Tibial artery (tissue), 4 donors: ENCODE measurements at places on chromosomes 2 and 18.

GRCh38 chr2:235966932-235967757 is 201.0 kb downstream of the GBX2 start:
- no peak for DNase-seq

DNA sequence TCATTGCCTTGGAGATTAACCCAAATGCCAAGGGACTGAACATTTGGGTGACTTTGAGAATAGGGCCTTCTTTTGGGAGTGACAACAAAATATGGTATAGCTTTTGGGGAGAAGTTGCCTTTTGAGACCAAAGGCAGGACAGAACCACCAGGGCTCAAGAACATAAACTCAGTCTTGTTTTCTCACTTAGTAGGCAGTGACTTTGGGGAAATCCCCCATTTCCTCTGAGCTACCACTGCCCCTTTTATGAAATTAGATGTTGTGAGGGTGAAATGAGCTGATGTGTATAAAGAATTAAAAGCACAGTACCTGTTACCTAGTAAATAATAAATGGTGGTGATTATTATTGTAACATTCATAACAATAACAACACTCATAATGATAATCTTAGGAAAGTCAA is 36.5 kb downstream of the GPD2 start:
- DNase-seq = no peak

GRCh38 chr2:109017017-109017416 is 28.0 kb upstream of the EDAR start:
- no peak for DNase-seq

DNA sequence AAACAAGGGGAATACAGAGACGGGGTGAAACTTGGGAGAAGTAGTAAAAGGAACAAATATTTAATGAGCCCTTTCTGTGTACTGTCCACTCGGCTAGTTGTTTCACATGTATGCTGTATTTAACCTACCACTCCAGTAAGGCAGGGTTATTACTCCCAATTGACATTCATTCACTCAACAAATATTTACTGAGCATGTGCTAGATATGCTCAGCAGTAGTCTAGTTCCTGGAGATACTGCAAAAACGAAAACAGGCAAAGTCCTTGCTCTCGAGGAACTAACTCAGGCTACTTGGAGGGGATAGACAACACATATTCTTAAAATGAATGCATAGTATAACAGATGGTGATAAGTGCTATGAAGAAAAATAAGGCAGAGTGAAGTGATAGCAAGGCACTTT is 207.3 kb downstream of the SS18 start:
- no peak for DNase-seq

GRCh38 chr2:190200603-190201002 is 119.0 kb downstream of the HIBCH start:
- DNase-seq = no peak

DNA sequence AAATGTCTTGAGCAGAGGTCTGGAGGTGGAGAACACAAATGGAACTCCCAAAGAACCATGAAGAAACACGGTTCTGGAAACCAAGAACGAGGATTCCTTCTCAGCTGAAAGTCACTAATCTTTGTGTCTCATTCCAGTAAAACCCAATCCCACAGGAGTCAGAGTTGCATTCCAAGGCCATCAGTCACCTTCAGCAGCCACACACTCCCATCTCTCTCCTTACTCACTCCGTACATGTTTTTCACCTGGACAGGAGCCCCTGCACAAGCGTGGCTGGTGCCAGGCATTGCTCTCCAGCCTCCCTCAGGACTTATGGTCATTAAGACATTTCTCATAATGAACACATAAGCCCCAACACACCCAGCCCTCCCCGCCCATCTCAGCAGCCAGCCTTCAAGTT is 175.4 kb upstream of the SIX2 start:
- DNase-seq = no peak

DNA sequence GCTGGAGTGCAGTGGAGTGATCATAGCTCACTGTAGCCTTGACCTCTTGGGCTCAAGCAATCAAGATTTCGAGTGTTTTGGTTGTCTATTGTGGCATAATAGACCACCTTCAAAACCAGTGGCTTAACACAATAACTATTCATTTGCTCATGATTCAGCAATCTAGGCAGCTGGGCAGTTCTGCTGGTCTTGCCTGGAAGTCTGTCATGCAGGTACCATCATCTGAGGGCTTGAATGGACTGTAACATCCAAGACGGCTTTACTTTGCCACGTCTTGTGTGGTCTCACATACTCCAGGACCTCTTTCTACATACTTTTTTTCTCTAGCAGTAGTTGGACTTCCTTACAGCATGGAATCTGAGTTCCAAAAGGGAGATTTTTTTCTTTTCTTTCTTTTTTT is 13.2 kb upstream of the ANKRD29 start:
- no peak for DNase-seq

DNA sequence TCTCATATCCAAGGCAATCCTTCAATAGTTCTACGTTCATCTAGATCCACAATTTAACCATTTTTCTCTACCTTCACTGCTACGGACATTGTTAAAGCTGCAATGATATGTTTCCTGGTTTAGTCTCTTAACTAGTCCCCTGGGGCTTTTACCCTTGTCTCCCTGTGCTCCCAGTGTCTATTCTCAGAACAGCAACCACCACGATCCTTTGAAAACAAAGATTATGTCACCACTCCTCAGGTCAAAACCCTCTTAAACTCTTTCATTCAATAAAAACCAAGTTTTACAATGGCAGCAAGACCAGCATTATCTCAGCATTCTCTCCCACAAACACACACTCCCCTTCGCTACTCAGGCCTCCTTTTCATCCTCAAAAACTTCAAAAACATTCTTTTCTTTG is 298.2 kb upstream of the CHST9 start:
- no peak for DNase-seq

DNA sequence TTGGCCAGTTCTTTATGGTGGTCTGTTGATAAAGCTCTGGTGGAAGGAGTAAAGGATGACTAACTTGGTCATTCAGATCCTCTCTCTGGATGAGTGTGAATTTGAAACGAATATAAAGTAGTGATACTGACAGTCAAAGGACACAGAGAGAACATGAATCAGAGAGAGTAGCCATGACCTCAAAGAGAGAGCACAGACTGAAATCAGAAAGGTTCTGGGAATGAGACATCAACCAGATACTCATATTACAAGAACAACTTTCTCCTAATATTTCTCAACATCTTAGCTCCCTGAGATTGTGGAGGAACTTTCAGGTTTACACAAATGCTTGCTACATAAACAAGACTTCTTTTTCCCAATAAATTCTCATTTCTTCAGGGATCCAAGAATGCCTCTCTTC is 849.1 kb upstream of the CHAC2 start:
- DNase-seq = no peak

- no peak for DNase-seq
Observed at GRCh38 chr2:46334389-46335271, 37.4 kb downstream of the EPAS1 start.

DNA sequence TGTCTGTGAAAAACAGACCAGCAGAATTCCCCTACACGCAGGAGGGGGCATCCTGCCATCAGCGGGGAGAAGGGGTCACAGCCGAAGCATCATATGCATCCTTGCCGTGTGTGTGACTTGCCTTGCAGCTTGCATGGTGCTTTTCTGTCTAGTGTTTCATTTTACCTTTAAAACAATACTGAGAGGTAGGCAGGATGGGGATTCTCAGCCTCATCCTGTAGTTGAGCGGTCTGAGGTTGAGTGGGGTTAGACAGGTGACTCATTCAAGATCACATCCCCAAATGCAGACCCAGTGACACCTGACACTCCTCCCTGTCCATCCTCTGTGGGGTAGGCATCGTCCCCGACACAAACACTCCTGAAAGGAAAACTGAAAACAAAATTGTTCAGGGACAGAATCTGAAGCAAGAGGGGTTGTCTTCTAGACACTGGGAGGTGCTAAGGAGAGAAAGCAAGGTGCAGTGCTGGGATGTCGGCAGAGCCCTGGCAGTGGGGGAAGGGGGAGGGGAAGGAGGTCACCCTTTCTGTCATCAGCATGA is 7.9 kb downstream of the ARL4C start:
- no peak for DNase-seq

GRCh38 chr2:234458466-234458865 is 38.4 kb downstream of the ARL4C start:
- DNase-seq = no peak

- no peak for DNase-seq
Observed at GRCh38 chr18:49177071-49177470, 226.3 kb upstream of the SMAD7 start.

DNA sequence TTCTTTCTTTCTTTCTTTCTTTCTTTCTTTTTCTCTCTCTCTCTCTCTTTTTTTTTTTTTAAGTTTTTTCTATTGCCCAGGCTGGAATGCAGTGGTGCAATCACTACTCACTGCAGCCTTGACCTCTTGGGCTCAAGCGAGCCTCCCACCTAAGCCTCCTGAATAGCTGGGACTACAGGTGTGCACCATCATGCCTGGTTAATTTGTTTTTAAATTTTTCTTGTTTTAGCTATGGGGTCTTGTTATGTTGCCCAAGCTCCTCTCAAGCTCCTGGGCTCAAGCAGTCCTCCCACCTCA is 19.4 kb upstream of the CCDC88A start:
- DNase-seq = no peak

DNA sequence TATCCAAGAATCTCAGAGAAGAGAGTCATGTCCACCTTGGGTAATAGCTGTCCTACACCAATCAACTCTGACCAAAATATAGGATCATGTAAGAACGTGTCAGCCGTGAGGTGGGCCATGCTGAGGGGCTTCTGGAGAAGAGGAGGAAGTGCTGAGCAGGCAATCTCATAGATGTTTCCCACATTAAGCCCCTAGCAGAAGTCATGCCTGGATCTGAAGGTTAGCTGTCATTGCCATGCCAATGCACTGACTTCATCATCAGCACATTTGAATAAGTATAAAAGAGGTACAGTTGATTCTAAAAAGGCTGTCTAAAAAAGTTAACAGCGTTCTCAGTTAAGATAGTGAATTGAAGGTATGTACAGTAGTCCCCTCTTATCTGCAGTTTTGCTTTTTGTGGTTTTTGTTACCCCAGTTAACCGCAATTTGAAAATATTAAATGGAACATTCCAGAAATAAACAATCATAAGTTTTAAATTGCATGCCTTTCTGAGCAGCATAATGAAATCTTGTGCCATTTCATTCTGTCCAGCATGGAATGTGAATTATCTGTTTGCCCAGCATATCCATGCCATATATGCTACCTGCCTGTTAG is 67.2 kb upstream of the TMEM17 start:
- no peak for DNase-seq

GRCh38 chr2:203379156-203379555 is 51.0 kb downstream of the ABI2 start:
- DNase-seq = no peak
